H54 (cell line): ENCODE measurements at places on chromosomes 11 and 22.

DNA sequence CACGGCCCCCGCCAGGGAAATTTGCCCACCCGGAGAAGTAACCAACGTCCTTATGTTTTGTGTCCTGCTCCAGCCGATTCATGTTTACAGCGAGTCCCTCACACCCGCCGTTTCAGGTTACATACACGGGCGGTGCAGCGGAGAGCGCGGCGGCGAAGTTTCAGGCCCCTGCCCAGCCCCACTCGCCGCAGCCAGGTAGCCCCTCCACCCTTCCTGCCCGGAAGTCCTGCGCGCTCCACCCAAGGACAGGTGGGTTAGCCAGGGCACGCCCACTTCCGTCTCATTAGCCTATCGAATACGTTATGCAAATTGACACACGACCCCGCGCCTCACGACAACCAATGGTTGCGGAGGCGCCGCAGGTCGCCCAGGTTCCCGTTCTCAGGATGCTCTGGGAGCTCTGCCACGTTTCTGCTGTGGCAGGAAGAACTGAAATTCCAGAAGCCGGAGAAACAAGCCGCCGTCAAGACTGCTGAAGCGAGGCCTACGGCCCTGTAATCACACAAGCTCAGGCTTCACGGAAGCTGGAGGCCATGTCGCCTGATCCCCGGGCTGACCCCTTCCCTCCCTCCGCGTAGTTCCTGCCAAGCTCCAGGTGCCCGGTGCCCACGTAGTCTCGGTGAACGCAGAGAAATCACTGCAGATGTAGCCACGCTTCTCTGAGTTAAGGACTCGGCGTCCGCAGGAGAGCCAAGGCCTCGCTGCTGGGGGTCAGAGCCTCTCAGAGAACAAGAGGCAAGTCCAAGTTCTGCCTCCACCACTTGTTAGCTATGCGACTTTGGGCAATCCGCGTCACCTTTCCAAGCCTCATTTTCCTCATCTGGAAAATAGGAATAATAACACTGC lies 22.4 kb upstream of the MYH9 start:
- no peak for DNase-seq

DNA sequence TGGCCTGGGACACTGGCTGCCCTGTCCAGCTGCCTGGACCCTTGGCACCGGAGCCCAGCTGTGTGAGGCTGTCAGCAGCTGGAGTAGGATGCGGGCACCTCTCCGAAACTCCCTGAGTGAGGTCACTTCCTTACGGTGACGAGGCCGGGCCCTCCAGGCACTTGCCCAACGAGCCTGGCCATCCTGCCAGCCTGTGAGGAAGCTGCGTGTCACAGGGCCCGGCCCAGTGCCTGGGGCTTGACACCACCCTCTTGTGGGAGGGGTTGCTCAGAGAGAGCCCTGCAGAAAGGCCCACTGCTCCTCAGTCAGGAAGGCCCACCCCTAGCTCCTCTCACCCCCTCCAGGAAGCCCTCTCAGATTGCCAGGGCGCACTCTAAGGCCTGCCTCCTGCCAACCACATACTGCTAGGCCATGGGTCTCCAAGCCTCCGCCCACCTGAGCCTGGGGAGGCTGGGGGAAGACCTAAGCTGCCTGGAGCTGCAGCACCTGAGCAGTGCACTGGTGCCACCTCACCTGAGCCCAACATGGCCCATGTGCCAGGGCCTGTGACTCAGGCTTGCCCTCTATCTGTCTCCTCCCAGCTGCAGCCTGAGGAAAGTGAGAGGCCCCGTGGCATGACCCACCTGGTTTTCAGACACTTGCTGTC lies 4.3 kb upstream of the PHLDA2 start:
- peak; percentile 92 for DNase-seq

DNA sequence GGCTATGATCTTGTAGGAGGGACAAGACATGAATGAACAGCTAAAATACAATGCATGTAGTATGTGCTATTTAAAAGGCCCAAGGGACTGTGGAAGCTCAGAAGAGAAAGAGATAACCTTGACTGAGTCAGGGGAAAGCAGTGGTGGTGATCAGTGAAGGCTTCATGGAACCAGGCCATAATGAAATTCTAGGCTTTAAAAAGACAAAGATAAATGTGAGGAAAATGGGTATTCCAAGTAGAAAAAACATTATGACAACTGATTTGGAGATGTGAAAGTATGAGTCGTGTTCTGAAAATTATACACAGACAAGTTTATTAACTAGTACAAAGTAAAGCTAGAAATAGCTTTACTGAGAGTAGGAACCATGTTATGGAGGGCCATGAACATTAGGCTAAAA lies 189.8 kb downstream of the SOX6 start:
- no peak for DNase-seq

- DNase-seq: no peak
Measured at GRCh38 chr11:83835423-83835822, 549.3 kb upstream of the CCDC90B start.

- DNase-seq: no peak
Measured at GRCh38 chr22:36764641-36765040, 11.3 kb downstream of the IFT27 start.

DNA sequence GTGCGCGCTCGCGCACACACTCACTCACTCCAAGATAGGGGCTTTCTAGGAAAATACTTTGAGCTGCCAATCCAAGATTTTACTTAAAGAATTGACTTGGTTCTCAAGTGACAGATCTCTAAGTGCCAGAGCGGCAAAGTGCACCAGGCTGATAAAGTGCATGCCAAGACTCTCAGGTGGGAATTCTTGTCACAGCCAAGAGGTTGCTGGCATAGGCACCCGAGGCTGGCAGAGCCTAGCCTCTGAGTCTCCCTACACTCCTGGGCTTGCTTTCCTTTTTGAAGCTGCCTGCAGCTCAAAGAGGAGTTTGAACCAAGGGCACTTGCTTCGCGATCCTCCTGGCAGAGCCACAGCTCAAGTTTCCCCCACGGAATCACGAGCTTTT lies 2.5 kb upstream of the ADM start:
- no peak for DNase-seq

DNA sequence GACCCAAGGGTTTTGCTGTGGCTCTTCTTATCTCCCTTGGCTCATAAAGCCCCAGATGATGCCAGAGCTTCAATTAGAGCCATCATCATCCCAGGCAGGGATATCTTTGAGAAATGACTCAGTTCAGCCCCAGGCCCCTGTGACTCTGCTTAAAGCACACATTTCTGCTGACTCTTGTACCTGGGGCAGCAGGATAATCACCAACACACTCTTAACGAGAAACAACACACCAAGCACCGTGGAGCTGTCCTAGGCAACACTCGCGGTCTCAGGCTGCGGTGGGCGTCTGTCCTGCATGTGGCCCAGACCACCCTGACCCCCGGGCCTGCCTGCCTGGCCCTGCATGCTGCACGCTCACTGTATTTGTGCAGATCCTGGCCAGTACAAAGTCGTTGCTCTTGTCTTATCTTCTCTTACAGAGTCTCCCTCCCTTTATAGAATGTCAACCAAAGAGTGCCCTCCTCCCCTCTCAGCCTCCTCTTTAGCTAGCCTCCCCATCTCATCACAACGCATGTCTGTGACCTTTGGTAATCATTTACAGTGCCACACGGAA lies 114.2 kb upstream of the PARVA start:
- no peak for DNase-seq

DNA sequence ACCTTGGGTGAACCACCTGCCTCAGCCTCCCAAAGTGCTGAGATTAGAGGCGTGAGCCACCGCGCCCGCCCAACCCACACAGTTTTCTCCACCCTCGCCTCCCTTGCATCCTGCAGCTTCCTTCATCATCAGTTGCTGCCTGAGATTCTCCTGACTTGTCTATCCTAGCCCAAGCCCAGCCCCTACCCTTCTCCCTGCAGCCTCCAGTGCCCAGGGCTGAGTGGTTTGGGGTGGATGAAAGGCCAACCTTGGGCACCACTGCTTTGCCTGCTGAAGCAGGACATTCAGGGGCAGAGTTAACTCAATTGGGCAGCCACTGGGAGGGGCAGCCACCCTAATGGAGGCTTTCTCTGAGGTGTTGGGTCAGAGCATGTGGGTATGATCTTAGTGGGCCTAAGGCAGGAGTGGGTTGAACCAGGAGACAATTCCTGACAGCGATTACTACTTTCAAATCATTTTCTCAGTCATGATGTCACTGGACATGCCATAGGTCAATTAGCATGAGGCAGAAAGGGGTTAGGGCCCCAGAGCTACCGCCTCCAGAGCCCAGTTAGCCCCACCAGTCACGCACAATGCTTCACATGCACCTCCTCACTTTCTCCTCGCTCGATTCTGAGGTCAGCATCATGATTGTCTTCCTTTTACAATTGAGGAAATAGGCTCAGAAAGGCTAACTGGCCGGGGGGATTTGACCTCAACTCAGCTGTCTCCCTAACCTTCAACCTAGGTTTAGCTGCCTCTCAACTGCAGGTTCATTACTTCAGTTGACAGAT lies 1.0 kb upstream of the FKBP2 start:
- DNase-seq: no peak

DNA sequence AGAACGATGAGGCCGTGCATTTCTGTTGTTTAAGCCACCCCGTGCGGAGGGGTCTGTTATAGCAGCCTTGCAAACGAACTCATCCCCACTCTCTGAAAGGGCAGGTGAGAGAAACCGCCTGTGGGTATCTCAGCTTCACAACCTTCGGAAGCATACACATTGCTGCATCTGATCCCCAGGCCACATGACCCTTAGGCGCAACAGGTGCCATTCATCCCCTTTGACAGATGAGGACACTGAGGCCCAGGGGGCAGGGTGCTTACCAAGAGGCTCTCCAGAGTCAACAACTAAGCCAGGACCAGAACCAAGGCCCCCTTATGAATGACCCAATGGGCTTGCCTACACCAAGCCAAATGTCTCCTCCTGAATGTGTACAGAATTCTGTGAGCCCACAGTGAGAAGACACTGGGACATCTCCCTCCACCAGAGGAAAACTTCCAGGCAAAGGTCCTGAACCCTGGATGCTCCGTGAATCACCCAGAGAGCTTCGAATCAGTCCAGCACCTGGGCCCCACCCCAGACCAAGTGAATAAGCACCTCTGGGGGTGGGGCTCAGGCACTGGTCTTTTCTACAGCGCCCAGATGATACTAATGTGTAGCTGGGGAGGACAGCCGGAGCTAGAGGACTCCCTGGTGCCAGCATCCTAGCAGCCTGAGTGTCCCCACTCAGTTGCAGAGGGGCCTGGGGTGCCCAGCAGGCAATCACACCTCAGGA lies 83.2 kb downstream of the BUD13 start:
- DNase-seq: no peak

GRCh38 chr22:19798891-19799293 lies 38.3 kb downstream of the TBX1 start:
- DNase-seq: no peak

DNA sequence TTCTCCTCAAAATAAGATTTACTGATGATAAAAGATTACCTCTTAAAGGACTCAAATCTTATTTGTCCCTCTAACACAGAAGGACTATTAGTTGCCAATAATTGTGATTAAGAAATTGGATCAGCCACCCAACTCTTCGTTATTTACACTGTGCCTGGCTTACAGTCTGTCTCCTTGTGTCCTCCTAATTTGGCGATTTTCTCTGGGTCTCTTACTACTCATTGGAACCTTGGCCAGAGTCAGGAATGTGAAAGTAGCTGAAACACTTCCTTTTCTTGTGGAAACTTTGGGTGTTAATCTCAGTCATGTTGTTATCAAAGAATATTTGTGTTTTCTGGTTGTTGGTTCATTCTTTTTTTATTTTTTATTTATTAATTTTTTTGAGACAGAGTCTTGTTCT lies 83.2 kb downstream of the TEAD1 start:
- DNase-seq: no peak

GRCh38 chr22:24426851-24427499 lies 424 bp upstream of the ADORA2A start:
- DNase-seq: no peak

- no peak for DNase-seq
Measured at GRCh38 chr11:120442031-120442430, 69.5 kb upstream of the GRIK4 start.

DNA sequence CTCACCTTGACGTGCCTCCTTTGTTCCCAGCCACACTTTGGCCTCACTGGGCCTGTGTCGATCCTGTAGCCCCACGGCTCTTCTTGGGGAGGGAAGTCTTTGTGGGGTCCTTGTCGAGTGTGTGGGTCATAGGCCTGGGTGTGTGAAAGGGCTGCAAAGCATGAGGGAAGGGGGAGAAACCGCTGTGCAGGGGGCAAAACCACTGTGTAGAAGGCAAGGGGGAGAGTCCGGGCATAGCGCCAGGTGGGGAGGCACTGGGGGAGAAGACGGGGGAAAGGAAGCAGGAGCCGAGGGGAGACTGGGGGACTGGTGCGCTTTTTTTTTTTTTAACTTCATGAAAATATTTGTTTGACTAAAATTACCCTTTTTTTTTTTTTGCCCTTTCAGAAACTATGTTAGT lies 65.1 kb upstream of the RASD2 start:
- no peak for DNase-seq

GRCh38 chr11:20021212-20021611 lies 139.1 kb downstream of the DBX1 start:
- no peak for DNase-seq

DNA sequence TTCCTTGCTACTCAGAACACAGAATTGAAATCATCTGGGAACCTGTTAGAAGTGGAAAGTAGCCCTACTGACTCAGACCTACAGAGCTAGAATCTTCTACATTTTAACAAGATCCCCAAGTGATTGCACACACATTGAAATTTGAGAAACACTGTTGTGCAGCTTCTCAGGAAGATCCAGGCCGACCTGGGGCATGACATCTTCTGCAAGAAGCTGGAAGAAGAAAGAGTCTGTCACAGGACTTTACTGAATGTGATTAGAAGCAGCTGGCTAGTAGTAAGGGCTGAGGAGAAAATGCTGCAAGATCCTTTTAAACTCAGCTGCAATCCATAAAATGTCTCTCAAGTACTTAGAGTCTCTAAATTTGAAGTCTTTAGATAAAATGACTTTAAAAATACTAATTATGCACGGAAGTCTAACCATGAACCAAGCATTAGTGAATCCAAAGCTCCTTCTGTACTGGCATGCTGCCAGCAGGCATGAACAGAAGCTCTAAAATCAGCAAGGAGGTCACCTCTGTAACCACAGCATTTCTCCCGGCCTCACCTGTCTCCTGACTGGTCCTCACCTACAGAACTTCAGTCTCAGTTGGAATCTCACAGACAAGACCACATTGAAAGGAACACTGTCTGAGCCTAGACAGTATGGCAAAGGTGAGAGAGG lies 85.0 kb downstream of the SERGEF start:
- DNase-seq: no peak

- DNase-seq: no peak
Measured at GRCh38 chr11:65882120-65883057, 2.8 kb downstream of the CTSW start.

DNA sequence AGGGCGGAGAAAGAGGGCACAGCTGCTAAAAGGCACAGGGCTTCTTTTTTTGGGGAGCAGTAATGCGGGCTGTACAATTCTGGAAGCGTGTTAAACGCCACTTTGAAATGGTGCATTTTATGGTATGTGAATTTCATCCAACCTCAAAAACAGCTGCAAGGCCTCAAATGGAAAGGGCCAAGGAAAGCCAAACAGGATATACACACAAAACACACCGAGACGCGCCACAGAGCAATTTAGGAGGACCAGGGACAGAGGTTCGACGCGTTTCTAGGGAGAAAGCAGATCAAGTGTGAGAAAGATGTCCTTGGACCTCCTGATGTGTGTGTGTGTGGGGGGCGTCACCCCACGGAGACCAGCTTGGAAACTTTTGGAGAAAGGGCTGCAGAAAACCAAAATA lies 31.1 kb downstream of the TSPAN4 start:
- no peak for DNase-seq
